Right lung (tissue), 10 donors: ENCODE measurements at places on chromosomes 7 and 10. TPM values are rescaled to one million over a fixed set of nuclear protein-coding genes. Genes with fewer than 3 reads are reported as not detected.

DNA sequence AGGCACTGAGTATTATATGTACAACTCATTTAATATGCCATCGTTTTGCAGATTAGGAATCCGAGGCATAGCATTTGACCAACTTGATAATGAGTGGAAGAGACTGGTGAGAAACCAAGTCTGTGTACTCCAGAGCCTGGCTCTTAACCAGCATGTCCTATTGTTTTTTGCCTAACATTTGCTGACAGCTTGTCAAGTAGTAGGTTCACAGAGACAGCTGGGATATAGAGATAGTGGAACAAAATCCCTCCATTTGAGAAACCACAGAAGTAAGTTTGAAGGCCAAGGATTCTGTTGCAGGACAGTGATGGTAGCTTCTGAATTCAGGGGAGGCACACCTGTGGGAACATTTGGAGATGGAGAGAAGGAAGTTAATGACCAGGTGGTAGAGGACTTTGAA, 206.9 kb upstream of the PRPS1L1 start:
- no peak for DNase-seq

DNA sequence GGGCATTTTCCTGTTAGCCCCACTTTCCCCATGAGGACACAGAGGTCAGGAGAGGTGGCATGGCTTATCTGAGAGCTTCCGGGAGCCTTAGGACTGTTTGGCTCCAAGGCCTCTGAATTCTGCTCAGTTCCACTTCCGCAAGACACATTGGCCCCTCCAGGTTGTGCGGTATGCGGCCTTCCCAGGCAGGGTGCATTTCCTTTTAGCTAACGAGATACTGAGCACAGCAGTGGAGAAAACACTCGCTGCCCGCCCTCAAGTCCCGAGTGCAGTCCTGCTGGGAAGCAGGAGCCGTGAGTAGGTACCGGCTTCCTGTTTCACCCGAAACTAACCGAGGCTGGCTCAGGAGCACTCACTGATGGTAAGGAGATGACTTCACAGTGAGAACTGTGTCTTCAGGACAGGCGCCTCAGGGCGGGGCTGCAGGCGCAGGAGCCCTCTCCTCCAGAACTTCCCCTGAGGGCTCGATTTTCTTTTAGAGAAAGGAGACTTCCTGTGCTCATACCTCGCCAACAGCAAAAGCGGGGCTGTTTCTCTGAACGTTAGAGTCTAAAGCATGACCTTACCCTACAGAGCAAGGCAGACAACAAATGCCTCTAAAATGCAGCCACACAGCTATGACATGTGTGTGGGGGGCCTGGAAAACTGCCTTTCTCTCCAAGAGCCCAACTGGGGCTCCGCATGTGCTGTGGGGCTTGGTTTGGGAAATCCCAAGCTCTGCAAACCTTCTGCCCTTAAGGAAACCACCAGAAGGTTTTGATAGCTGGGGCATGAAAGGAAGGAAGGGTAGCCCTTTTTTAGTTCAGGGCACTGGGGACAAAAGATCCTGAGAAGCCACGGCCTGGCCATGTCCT, 25.9 kb downstream of the RGS10 start:
- no peak for DNase-seq

DNA sequence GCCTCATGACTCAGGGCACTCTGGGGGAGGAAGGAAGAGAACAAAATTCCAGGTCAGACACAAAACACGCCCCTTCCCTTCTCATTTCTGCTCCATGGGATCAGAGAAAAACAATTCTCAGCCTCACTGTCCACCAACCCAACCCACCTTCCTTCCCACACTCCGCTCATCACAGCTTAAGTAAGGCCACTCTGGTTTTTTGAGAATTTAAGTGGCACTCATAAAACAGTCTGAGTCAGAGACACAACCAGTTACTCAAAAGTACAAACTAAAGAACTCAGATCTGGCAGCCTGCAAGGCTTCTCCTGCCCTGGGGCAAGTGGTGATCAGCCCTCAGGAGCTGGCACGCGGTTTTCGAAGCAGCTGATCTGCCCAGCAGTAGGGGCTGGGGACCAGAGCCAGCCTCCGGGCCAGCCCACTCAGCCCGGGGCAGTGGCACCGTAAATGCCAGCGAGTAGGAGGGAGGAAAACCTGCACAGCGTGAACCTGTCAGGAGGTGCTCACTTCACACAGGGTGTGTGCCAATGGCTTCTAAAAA, 39.1 kb upstream of the ABLIM1 start:
- no peak for DNase-seq

DNA sequence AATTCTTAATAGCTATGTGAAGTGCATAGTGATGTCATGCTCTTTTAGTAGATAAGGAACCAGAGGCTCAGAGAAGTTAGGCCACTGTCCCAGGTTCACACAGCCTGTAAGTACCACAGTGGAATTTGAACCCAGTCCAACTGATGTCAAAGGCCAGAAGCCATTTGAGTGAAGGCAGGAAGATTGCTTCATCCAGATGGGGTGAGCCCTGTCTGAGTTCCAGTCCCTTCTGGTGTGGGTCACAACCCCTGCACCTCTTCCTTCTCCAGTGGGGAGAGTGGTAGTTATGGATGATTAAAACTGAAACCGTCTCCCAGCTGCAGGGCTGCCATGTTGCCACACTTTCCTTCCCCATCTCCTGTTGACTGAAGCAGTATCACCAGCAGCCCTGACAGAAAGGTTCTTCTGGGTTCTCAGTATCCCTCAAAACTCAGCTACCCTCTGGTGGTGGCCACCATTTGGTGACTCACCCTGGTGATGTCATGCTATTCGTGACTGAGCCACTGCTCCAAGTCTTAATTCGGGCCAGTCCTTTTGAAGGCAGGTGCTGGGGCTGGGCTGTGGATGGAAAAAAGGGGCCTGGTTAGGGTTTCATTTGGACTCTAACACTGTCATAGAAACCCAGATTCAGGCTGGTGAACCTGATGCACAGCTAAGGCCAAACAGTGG, 1.5 kb upstream of the C10orf95 start:
- no peak for DNase-seq

SPRN gene
- polyA plus RNA-seq = 2.6 TPM

HSPA12A gene
- polyA plus RNA-seq = 12.1 TPM

FBH1 gene
- 84.8 TPM for polyA plus RNA-seq
